Pons (tissue), 1 donor: ENCODE measurements at places on chromosomes 2 and 18.

DNA sequence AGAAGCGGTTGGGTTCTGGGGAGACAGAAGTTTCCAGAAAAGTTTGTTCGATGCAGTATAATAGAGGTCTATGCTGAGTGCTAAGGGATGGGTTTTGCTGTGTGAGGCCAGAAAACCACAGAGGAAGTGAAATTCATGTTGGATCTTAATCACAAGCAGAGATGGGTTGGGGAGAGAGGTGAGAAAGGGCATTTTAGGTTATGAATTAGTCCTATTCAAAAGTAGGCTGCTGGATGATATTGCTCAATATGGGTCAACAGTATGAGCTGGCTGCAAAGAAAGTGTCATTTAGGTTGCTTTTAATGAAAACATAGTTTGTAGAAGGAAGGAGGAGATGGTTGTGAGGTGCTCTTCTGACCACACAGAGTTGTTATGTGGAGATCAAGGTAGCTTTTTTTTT lies 118.8 kb upstream of the LHCGR start:
- DNase-seq = no peak

- DNase-seq = no peak
Observed at GRCh38 chr2:31246184-31246852, 12.4 kb downstream of the EHD3 start.

GRCh38 chr2:28649481-28650265 lies 102.0 kb upstream of the PPP1CB start:
- DNase-seq = no peak

- no peak for DNase-seq
Observed at GRCh38 chr2:188786368-188786841, 187.8 kb upstream of the COL3A1 start.

- DNase-seq = no peak
Observed at GRCh38 chr2:197839327-197839726, 34.9 kb downstream of the PLCL1 start.

DNA sequence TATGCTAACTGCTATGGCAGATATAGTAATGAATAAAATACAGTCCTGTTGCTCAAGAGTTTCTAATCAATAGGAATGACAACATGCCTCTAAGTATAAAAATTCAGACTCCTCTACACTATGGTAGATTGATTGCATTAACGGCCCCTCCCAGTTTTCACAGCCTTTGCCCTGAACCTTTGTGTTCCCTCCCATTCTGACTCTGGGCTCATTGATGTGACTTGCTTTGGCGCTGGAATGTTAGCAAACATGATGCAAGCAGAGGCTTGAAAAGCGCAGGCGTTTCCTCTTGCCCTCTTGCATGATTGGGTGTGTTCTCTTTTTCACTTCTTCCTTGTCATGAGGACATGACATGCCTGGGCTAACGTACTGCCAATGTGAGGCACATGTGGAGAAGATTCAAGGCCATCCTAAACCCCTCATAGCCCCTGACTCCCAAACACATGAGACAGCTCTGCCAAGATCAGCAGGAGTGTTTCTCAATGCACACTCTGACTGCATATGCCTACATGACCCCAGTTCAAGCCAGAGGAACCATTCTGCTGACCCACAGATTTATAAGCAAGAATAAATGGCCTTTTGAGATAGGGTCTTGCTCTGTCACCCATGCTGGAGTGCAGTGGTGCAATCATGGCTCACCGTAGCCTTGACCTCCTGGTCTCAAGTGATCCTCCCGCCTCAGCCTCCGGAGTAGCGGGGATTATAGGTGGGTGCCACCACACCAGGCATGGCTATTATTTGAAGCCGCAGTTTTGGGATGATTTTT lies 49.7 kb upstream of the CD28 start:
- peak; percentile 86 for DNase-seq

- peak; percentile 84 for DNase-seq
Observed at GRCh38 chr18:48545757-48546321, 7.0 kb downstream of the CTIF start.

DNA sequence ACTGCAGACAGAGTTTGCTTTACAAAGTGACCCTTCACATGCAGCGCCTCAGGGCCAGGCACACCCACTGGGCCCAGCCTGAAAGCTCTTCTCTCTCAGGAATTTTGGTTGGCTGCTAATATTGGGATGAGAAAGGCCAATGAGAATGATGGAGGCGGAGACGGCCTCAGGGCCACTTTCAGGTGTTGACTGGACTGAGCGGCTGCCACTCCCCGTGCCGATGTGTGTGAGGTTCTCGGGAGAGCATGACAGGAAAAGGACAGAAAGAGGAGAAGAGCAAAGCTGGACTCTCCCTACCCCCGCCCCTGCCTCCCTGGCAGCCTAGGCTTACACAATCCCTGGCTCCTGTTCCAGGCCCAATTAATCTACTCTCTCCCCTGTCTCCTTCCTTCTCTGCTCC lies 155.7 kb downstream of the CELF4 start:
- DNase-seq = no peak

- DNase-seq = no peak
Observed at GRCh38 chr2:157261199-157261782, 3.8 kb downstream of the GALNT5 start.

GRCh38 chr2:232030229-232030628 lies 68.7 kb downstream of the DIS3L2 start:
- DNase-seq = no peak

DNA sequence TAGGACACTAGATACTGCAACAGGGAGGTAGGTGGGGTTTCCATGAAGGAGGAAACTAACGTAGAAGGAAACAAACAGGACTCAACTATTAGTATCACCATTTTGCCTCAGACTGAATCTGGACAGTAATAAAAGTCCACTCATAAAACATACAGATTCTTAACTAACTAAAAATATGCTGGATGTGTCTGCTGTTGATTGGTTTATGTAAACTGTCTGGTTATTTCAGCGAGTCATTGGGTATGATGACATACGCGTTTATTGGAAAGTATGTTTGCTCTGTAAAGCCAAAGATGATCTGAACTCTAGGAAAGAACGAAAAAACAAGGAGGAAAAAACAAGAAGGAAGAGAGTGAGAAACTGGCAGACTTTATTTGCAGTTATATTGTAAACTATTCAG lies 1816.1 kb upstream of the LRRTM1 start:
- no peak for DNase-seq

DNA sequence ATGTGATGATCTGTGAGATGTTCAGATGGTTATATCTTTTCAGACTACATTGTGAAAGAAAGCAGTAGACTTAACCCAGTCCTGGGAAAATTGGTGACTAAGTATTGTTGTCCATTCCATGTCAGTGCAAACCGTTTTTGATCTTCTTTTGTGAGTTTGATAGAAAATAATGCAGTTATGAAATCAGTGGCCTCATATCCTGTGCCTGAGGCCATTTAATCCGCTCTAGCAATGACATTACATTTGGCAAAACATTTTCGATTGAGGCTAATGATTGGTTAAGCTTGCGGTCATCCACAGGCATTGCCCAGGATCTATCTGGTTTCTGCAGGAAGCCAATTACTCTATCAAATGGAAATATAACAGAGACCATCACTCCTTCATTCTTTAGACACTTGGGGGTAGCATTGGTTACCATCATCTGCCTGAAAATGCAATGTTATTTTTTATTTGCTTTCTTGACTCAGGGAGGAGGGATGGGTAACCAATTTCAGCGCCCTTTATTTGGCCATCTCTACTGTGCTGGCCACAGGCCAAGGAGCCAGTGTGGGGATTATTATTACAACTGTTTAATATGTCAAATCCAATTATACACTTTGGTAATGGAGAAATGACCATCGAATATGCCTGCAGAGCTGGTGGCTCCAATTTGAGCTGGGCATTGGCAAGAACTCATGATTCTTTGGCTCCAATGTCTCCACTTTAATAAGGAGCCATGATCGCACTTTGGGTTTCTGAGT lies 33.6 kb downstream of the TRIB2 start:
- DNase-seq = no peak

DNA sequence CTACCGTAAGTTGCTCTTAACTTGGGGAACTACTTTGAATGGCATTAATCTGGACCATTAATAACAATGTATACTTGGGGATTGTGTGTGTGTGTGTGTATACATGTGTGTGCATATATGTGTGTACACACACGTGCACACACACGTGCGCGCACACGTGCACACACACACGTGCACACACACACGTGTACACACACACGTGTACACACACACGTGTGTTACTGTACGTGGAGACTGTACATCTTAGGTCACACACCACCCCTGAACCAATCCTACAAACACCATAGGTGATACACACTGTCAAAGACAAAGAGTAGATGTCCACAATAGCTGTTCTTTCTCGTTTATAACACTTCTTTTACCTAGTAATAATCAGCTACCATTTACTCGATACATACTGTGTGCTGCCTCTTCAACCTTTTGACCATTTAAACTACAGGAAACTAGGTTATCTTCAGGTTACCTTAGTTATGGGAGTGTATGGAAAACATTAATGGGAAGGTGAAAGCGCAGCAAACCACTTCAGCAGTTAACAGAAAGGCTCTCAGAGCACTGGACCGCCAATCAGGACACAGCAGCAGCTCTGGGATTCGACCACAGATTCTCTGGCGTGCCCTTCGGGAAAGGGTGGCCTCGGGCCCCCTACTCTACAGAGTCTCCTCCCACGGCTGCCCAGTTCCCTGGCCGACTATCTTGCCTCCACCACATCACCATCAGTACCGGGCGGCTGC lies 894 bp upstream of the GCC2 start:
- no peak for DNase-seq

DNA sequence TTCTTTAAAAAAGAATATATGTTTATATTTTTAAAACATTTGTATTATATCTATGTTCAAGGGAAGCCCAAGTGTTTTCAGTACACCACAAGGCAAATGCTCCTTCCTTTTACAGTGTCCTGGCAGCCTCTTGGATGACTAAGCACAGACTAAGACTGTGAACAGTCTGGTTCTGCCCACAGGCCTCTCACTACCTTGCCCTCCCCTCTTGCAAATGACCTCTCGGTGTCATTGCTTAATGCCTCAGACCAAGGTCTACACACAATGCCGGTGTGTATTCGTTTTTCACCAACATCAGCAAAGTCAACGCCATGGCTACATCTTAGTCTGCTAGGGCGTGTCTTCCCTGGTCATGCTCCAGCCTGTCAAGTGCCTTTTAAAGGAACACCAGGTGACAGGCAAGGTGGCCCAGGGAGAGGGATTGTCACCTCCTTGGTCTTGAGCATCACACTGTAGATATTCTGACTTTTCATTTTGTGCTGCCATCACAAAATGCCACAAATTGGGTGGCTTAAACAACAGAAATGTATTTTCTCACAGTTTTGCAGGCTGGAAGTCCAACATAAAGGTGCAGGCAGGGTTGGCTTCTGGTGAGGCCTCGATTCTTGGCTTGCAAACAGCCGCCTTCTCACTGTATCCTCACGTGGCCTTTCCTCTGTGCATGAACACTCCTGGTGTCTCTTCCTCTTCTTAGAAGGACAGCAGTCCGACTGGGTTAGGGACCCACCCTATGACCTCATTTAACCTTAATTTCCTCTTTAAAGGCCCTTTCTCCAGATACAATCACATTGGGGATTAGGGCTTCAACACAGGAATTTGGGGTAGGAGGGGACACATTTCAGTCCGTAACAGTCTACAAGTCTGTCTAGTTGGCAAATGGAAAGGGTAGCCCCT lies 266.5 kb downstream of the KLHL29 start:
- peak; percentile 10 for DNase-seq

DNA sequence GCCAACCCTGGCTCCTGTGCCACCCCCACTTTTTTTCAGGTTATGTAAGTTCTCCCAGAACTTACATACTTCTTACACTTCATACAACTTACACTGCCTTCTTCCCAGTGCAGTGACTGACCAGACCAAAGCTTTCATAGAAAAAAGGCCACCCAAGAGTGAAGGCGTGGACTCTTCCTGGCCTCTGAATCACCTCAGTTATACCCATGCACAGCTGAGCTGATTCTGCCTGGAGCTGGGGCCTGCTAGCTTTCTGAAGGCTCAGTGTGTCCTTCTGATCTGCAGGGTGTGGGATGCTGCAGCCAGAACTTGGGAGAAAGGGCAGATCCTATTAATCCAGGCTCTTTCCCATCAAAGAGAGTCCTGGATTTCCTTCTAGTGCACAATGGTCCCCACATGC lies 216.1 kb downstream of the TTC32 start:
- DNase-seq = no peak

GRCh38 chr2:141748616-141749015 lies 382.2 kb downstream of the LRP1B start:
- DNase-seq = no peak

- no peak for DNase-seq
Observed at GRCh38 chr2:54185105-54185504, 69.7 kb downstream of the ACYP2 start.

GRCh38 chr2:195338856-195339255 lies 318.2 kb upstream of the SLC39A10 start:
- DNase-seq = no peak

- DNase-seq = no peak
Observed at GRCh38 chr2:129437725-129438124, 541.7 kb upstream of the RAB6C start.

GRCh38 chr18:75472906-75473305 lies 45.4 kb upstream of the SMIM21 start:
- DNase-seq = no peak

DNA sequence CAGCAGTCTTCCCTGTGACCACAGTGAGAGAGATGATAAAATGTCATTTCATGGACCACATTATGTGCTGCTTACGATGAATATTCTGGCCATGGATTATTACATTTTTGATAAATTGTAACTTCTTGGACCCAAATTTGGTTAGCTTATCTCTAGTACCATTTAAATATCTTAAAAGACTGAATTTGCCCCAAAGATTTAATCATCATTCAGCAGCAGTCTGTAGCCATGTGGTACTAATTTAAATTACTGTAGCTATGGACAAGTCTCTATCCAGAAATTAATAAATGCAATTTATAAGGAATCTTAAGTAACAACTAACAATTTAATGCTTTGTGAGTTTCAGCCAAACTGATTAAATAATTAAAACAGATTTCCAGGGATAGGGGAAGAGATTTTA lies 644.9 kb upstream of the FANCL start:
- DNase-seq = no peak
